K562 (cell line): ENCODE measurements at places on chromosomes 4 and X. TPM values are rescaled to one million over a fixed set of nuclear protein-coding genes. Genes with fewer than 3 reads are reported as not detected.

MID1 gene
- 0.51 and 0.60 TPM in 2 replicates for total RNA-seq

FAM9C gene
- not detected in 2 replicates for total RNA-seq

ZFYVE28 gene
- 24.8 and 25.1 TPM in 2 replicates for total RNA-seq

RIBC1 gene
- total RNA-seq: 0.20 and 0.51 TPM in 2 replicates

PI4K2B gene
- 14.2 and 17.4 TPM in 2 replicates for total RNA-seq

SOWAHD gene
- total RNA-seq: not detected in 2 replicates

EGFL6 gene
- total RNA-seq: not detected in 2 replicates

SPINK2 gene
- not detected in 2 replicates for total RNA-seq

HPGD gene
- total RNA-seq: 3.3 and 3.5 TPM in 2 replicates

SMIM43 gene
- not detected in 2 replicates for total RNA-seq

TMSB15C gene
- not detected in 2 replicates for total RNA-seq

HS3ST1 gene
- total RNA-seq: 0.02 TPM in 1 of 2 replicates, not detected in the other
